ENCODE measurements at places on chromosomes 1 and 21. TPM values are rescaled to one million over a fixed set of nuclear protein-coding genes. Genes with fewer than 3 reads are reported as not detected.

Gene SELENBP1
- not detected for total RNA-seq

Gene LRRC71
- not detected for total RNA-seq

Gene SLC2A5
- total RNA-seq, result not detected

Gene CDCA8
- total RNA-seq, result 41.2 TPM

Gene SLC16A4
- 0.73 TPM for total RNA-seq

Gene CFAP57
- total RNA-seq, result 0.16 TPM

Gene FMO4
- total RNA-seq, result 1.8 TPM

Gene KRTAP19-3
- not detected for total RNA-seq

All from activated T-helper 2 cell treated with anti-CD3 and anti-CD28 coated beads, Interferon-gamma antibody, Interleukin-2, Interleukin-4, amounts not matched to agents 10 μg/mL and 5 μg/mL and 100 μg/mL, durations not matched to agents 14 hours and 24 hours and 36 hours (primary cell).